AG09309 (cell line): ENCODE measurements at places on chromosomes 12 and 14.
A peak's percentile ranks its signal among the peaks of the same experiment; 100 is the strongest.

GRCh38 chr14:100523843-100524169 is 63.4 kb downstream of the BEGAIN start:
- no peak for DNase-seq

DNA sequence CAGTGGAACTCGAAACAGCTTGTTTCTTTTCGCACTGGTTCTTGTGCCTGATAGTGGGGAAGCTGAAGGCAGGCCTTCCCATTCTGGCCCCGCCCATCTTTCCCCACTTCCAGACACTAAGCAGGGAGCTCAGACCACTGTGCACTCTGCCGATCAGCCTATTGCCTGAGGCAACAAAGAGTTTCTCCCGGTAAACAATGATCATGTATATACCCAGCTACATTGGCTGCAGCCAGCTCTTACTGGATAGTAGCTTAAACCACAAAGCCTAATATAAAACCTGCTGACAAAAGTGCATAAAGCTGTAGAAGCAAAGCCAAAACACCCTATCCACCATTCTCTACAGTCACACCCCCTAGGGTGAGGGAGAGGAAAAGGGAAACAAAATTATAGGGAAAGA is 24.7 kb upstream of the GLIPR1 start:
- DNase-seq = no peak

- no peak for DNase-seq
Observed at GRCh38 chr12:10238526-10238925, 25.8 kb downstream of the GABARAPL1 start.

DNA sequence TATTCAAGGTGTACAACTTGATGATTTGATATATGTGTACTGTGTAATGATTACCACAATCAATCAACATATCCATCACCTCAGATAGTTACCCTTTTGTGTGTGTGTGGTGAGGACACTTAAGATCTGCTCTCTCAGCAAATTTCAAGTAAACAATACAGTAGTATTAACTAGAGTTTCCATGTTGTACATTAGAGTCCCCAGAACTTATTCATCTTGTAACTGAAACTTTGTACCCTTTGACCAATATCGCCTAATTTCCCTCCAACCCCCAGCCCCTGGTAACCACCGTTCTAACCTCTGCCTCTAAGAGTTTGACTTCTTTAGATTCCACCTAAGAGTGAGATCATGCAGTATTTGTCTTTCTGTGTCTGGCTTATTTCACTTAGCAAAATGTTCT is 12.1 kb downstream of the ADCK1 start:
- DNase-seq = no peak

DNA sequence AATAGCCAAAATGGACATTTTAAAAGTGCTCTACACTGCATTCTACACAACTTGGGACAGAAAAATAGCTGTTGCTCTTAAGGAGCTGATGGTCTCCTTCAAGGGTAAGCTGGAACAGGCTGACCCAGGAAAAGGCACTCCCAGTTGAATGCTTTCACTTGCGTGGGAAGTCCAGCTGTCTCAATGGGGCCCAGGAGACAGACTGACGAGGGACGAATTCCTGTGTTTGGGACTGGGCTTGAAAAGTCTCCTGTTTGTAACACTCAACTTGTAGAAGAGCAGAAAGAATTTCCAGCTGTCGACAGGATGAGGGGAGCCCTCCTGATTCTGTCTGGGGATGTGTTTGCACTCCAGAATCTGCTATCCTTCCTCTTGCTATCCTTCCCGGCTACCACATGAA is 180.8 kb downstream of the ZFP36L1 start:
- no peak for DNase-seq

DNA sequence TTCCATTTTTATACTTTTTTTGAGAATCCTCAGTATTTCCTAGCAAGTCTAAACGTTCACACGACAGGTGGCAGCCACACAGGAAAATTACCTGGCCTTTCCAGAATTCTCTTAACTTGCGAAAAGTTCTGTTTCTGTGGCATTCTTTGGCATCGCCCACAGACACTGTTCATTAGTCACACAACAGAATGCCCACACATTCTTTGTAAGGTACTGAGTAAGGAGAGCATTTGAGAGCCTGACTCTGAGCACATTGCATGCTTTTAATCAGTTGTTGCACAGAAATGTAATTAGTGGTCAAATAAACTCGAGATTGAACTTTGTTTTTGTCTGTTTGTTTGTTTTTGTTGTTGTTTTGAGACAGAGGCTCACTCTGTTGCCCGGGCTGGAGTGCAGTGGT is 52.4 kb downstream of the LMNTD1 start:
- no peak for DNase-seq

DNA sequence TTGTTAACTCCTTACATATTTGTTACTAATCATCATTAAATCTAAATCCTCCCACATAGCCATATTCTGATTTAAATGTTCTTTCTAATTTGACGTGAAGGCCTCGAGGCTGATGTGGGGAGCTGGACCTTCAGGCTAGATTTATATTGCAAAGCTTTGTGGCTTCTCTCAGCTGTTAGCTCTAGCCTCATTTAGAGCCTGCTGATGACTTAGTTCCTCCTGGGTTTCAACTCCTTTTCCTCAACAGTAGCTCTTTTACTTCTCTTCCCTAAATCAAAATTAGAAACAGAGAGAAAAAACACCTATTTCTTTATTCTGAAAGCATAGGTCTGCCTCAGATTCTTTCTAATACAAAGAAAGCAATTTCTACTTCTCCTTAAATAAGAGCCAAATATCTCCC is 477.5 kb upstream of the CCDC196 start:
- no peak for DNase-seq

- no peak for DNase-seq
Observed at GRCh38 chr14:24438223-24439097, 4.1 kb downstream of the SDR39U1 start.

DNA sequence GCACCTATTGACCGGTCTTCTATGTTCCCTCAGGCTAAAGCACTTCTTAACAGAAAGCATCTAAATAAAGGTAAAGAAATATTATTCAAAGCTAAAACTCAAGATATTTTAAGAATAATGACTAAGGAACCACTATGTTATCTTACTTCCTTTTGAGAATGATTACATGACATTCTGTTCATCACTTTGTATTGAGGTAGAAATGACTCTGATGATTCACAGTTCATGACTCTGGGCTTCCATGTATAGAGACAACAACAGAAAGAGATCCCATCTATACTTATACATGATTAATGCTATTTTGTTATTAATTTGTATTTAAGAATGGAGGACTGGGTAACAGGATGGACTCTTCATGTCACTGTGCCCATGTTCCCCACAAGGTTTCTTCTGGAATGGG is 218.3 kb upstream of the OR4E1 start:
- no peak for DNase-seq

GRCh38 chr12:7555752-7556151 is 52.2 kb upstream of the CD163 start:
- DNase-seq = peak; percentile 59

- peak; percentile 80 for DNase-seq
Observed at GRCh38 chr12:4663971-4664505, 15.1 kb downstream of the NDUFA9 start.

GRCh38 chr14:53979747-53980642 is 23.4 kb upstream of the BMP4 start:
- DNase-seq = no peak

DNA sequence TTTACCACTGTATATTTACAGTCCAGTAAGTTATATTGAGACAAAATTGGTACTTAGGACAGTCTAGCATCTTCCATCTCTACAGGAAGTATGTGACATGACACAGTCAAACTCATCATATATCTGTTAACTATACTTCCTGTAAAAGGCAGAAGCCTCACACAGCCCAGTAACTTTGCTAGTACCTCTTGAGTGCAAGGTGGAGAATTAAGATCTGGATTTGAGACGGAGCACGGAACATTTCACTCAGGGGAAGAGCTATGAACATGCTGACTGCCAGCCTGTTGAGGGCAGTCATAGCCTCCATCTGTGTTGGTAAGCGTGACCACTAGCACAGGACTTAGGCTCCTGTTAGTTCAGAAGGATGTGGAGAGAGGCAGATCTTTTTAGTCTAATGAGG is 333.7 kb upstream of the OR4E1 start:
- no peak for DNase-seq

DNA sequence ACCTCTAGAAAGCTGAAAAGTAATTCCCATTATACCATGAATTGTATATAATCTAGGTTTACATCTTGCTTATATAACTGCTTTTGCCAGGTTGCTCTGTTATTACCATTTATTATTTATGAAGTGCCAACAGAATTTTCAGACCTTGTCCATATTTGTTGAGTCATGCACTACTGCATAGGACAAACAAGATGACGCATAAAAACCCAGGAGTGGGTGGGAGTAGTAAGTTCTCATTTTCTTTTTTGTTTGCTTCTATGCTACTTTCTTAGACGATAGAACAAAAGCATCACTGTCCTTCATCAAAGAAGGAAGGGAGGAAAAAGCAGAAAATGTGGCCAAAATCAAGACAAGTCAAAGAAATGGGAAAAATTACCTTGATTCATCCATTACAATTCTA is 119.0 kb upstream of the RASSF8 start:
- no peak for DNase-seq
